ENCODE measurements at places on chromosomes 2 and 18.

DNA sequence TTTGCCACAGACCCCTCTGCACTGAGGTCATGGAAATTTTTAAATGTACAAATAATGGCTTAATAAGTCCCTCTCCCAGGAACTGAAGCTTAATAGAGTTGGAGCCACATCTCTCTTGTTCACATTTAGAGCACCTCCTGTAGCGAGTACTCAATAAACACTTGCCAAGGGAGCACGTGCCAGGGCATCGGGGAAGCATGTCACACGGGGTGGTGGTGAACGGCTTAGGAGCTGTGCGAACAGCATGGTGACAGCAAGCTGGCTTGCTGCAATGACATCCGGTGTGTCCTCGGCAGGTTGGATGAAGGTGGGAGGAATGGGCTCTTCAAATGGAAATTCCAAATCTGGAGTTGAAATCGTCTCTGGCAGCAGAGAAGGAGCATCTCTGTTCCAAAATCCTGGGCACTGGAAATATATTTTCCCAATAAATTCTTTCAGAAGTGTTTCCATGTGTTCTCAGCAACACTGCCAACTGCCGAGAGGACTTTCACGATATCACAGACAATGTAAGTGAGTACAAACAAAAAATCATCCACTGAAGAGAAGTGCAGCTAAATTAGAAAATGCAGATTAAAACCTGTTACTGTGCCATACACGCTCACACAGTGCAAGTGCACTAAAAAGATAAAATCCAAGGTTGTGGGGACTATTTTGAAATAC is 74.1 kb downstream of the GALR1 start:
- DNase-seq, result no peak

DNA sequence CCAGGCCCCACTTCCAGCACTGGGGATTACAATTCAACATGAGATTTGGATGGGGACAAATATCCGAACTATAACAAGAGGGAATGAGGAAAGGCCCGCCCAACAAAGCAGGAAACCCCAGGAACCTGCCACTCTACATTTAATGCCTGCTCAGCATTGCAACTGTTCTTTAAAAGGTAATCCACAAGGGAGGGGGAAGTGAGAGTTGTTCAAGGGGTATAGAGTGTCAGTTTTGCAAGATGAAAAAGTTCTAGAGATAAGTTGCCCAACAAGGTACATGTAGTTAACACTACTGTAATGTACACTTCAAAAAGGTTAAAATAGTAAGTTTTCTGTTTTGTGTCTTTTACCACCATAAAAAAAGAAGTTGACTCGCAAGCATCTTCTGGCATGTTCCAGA is 137.6 kb downstream of the MBD2 start:
- DNase-seq, result no peak

GRCh38 chr2:159616286-159616701 is at the start of gene BAZ2B:
Gene BAZ2B (minus strand): TSS chr2:159616548. CDS start chr2:159478719, 137,829 bp downstream.
- DNase-seq, result no peak

GRCh38 chr2:200423541-200423940 is 86.3 kb downstream of the KCTD18 start:
- no peak for DNase-seq

DNA sequence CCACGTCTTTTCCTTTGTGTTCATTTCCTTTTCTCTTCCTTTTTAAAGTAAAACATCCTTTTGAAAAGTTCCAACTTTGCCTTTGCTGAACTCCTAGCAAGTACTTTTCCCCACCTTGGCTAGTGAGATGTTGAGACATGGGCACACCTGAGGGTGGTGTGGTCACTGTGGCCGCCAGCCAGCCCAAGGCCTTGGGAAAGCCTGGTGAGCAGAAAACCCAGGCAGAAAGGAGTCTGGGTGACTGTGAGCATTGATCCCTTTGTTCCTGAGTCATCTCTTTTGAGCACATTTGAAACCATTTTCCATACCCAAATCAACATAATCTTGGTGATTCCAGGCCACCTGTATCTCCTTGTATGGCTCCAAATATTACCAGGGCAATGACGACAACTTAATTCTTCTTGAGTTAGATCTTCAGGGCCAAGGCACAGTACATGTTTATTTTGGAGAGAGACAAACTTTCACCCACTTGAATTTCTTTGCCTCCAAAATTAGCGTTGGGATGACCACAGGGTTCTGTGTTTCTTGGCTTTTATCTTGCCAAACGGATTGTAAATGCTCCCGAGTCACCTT is 14.5 kb downstream of the EPAS1 start:
- DNase-seq, result no peak

DNA sequence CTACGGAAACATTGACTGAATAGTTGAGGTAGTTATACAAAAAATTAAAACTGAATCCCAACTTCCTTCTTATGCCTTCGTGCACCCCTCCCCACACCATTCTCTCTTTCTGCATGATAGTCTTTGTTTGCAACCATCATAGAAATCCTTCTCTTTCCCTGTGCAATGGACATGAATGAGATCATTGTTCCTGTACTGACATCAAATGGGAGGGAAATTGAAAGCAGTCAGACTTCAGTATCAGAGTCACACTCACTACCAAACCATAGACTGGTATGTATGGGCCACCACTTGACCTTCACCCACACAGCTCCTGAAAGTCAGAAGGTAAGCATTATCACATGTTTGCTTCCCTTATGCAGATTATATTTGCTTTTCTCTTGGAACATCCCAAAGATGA is 782.8 kb downstream of the BCL11A start:
- DNase-seq, result no peak

DNA sequence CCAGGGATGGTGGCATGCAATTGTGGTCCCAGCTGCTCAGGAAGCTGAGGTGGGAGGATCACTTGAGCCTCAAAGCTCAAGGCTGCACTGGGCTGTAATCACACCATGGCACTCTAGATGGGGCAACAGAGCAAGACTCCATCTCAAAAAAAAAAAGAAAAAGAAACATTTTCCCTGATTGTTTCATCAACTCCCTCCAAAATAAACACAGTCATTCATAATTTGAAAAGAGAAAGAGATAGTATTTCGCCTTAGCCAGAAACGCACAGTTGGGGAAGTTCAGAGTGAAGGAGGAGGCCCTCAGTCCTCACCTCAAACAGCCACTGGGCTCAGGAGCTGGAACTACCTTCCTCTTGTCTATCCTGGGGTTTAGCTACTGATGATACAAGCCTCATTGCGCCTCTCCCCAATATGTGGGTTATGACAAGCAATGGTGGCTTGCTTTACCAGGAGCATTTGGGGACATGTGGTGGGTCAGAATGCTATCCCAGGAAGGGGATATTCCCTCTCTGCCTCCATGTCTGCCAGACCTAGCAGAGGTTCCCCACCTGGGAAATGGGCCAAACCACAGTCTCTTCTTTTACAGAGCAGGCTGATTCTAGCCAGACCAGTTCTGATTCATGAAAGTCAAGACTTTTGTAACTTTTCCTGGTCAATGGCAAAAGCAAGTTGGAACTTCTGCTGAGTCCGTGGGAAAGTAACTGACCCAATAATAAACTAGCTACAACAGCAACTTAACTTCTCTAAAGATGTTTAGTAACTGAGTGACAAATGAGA is 22.2 kb upstream of the TMEM87B start:
- no peak for DNase-seq

Data from stimulated activated CD4-positive, alpha-beta T cell treated with anti-CD3 and anti-CD28 coated beads, Interleukin-12 subunit alpha, Interleukin-12 subunit beta, amount 100 ng/mL, for 4 hours (primary cell).